ENCODE measurements at places on chromosomes 12 and 14.

- no peak for DNase-seq
These were observed at the start of gene CRIP1 for GRCh38 chr14:105486163-105486973. Gene CRIP1 (plus strand): TSS chr14:105486886. CDS start chr14:105487260, 374 bp downstream.

DNA sequence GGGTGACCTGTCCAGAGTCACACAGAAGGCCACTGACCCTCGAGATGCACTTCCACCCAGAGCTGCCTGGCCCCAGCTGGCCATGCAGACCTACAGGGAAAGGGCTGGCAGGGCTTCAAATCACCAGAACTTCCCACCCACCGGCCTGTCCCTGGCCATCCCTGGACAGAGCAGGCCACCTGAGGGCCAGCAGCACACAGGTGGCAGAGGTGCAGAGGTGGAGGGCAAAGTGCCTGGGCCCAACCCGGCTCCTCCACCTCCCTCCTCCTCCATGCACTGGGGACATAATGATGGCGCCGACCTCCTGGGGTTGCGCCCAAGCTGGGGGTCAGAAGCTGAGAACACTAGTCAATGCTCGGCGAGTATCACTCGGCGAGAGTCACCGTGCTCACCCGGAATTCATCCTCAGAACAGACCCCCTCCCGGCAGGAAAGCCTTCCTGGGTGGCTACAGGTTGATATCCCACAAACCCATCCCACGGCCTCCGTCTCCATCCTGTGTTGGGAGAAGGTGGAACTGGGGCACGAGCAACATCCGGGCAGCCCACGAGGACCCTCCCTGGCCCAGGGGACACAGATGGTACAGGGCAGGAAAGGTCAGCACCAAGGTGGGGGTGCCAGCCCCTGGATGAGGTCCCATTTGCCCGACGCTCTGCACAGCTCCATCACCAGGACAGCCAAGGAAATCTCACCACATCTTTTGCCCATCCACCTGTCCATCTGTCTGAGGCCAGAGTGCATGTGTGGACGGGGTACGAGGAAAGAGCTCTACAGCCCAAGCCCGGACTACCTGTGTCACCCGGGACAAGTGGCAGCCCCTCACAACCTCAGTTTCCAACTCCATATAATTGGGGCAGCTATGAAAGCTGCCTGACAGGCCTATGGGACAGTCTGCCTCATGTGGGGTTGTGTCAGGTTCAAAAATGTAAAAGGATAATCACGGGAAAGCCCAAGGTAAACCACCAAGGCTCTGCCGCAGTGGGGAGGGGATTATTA lies 10.8 kb downstream of the BEGAIN start:
- no peak for DNase-seq

DNA sequence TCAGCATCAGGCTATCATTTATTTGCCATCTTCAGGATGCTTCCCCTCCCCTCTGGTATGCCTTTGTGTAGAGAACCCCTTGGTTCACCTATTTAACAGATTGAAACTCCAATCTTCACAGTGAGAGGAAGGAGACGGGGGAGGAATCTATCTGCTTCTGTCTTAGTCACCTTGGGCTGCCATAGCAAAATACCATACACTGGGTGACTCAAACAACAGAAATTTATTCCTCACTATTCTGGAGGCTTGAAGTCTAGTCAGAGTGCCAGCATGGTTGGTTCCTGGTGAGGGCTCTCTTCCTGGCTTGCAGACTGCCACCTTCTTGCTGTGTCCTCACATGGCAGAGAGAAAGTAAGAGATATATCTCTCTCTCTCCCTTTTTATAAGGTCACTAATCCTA lies 13.5 kb upstream of the EML1 start:
- peak; percentile 89 for DNase-seq

- no peak for DNase-seq
These were observed 964.1 kb downstream of the TMEM121 start for GRCh38 chr14:106490442-106490841.

All from fibroblast of skin of back (primary cell).